CD4-positive, alpha-beta T cell treated with Interferon gamma for 1 hour (primary cell): ENCODE measurements at places on chromosomes 1 and 21.

- no peak for DNase-seq
Observed at GRCh38 chr1:204194771-204195170, 1.5 kb downstream of the KISS1 start.

GRCh38 chr1:43526002-43526401 lies 4.7 kb upstream of the PTPRF start:
- no peak for DNase-seq

DNA sequence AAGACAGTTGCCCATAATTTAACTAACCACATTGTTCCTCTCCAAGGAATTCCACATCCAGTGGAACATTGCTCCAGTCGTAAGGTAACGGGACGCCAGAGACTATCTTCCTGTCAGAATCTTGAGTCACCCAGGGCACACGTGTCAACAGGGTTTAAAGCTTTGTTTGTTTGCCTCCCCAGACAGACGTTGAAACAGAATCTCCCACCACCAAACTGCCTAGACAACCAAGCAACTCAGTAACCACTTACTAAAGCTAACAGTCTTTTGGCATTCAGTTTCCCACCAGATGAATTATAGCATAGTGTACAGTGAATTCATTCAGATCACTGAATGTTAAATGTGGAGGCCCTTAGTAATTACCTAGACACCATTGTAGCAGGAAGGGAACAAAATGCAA lies 439.5 kb downstream of the PLPP3 start:
- no peak for DNase-seq

GRCh38 chr1:83129107-83129506 lies 869.8 kb downstream of the TTLL7 start:
- DNase-seq = no peak
